ENCODE measurements at places on chromosomes 6 and 20. TPM values are rescaled to one million over a fixed set of nuclear protein-coding genes. Genes with fewer than 3 reads are reported as not detected.

DNA sequence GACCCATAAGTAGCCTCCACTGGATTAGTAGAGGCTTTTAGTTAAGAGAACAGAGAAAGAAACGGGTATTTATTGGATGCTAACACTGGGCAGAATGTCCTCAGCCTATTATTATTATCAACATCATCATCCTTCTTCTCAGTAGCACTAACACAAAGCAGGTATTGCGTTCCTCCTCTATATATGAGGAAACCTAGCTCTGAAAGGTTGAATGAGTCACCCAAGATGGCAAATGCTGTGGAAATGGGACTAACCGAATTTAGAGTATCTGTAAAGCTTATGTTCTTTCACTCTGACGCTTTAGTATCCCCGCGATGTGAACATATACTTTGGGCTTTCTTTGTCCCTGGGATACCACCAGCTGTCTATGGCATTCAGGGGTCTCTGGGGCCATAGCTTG lies 77.0 kb downstream of the ADTRP start:
- no peak for DNase-seq

MYT1 gene
- polyA plus RNA-seq = 0.05 TPM

LGSN gene
- polyA plus RNA-seq = not detected

DNA sequence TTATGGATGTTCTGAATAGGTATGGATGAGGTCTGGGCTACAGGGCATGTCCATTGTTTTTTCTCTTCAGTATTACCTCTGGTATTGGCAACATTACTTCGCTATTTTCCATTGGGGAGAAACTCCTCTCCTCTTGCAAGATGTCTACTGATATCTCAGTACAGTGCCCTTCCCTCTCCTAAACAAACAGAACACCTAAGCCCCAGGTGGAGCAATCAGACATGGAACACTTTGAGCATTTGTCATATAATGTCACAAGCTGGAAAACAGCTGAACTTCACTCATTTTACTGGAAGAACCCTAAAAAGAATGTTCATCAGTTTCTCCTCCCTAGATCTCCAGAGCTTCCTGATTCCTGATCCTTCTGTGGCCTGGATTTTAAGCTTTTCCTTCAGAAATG lies 339.8 kb downstream of the FRK start:
- no peak for DNase-seq

DNA sequence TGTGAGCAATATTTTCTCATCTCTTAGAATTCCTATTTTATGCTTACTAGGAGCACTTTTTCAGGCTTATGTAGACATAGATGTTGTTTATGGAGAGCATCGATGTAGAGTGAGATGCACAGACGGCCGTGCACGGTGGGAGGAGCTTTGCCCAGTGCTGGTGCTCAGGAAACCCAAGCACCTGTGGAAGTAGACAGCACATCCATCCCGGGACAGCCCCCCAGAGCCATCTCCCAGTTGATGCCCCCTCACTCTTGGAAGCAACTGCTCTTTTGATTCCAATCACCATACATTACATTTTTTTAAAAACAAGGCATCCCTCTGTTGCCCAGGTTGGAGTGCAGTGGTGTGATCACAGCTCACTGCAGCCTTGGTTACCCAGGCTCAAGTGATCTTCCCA lies 143.7 kb downstream of the SMOC2 start:
- no peak for DNase-seq

DNA sequence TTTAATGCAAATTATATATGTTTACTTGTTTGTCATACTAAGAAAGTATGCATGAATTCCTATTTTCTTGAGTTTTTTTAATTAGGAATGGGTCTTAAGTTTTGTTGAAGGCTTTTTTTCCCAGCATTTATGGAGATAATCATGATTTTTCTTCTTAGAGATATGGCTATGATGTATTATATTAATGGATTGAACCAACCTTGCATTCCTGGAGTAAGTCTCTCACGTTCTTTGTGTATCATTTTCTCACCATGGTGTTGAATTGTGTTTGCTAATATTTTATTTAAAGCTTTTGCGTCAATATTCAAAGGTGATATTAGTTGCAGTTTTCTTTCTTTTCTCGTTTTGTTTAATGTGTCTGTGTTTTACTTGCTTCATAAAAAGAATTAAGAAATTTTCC lies 48.4 kb upstream of the SLC35D3 start:
- no peak for DNase-seq

DNA sequence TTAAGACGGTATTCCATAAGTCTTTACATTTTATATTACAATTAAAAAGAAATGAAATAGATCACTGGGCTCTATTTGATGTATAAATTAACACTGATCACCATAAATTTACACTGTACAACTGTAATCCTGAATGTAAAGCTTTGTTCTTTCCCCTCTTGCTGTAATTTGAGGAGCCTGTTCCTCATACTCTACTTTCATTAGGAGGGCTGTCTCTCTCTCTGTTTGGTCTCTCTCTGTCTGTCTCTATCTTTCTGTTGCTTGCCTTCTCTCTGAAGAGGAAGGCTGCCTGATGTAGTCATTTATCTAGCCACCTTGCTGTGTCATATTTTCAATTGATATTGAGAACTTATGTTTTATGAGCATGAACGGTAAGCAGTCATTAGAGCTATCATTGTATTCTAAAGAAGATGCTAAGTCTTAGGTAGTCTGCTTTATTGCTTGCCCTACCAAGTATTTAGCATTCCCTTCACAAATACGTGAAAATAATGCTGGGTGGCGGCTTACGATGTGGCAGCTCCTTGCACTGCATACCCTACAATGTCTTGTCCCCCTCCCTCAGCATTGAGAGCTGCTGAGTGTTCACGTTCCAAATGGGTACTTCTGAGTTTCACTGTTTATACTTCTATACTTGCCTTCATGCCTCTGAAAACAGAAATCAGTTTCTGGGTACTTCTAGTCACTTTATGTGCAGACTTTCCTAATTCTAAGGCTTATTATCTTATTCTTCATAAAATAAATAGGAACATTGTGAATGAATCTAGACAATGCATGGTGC lies 205.5 kb downstream of the NKAIN2 start:
- DNase-seq = no peak

- peak; percentile 94 for DNase-seq
Observed at GRCh38 chr20:51595058-51595532, 52.6 kb upstream of the NFATC2 start.

KIAA0408 gene
- not detected for polyA plus RNA-seq

DNA sequence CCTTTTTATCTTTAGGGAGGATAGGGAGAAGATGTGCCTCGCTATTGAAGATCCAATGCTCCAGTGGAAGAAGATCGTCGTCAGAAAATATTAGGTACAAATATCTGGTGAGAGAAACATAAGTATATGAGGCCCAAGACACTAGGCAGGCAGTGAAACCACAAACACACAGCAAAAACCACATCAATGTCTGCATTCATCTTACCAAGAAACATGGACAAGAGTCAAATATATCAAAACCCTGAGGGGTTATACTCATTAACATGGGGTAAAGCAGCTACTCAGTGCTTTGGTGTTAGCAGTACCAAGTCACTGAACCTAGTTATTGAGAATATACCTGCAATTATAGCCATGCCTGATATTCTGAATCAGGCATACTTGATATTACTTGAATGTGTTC lies 101.4 kb upstream of the FAM184A start:
- DNase-seq = no peak

TRAPPC3L gene
- polyA plus RNA-seq = not detected

SLC32A1 gene
- polyA plus RNA-seq = not detected

GRCh38 chr6:100726666-100727065 lies 154.5 kb downstream of the ASCC3 start:
- no peak for DNase-seq

DNA sequence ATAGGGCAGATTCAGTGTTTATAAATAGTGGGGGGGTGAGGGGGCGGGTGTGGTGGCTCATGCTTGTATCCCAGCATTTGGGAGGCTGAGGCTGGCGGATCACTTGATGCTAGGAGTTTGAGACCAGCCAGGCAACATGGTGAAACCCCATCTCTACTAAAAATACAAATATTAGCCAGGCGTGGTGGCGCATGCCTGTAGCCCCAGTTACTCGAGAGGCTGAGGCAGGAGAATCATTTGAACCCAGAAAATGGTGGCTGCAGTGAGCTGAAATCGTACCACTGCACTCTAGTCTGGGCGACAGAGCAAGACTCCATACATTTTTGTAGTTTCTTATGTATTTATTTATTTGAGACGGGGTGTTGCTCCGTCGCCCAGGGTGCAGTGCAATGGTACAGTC lies 109.0 kb upstream of the ZNF217 start:
- DNase-seq = no peak

GRCh38 chr6:34679552-34680253 lies 16.9 kb downstream of the ILRUN start:
- no peak for DNase-seq

NKX2-4 gene
- not detected for polyA plus RNA-seq

DNA sequence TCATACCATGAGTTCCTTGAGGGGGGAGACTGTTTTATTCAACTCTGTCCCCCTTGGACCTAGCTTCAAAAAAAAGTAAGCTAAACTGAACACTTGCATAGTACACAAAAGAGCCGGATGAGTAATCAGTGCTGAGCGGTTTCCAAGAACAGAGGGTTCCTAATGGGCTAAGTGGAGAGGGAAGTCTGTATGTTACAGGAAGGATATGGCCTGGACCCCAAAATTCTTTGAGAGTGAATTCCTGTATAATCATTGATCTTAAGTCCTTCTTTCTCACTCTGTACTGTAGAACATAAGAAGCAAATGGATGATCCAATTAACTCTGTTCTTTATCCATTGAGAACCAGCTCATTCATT lies 324.7 kb upstream of the CNR1 start:
- DNase-seq = no peak

DNA sequence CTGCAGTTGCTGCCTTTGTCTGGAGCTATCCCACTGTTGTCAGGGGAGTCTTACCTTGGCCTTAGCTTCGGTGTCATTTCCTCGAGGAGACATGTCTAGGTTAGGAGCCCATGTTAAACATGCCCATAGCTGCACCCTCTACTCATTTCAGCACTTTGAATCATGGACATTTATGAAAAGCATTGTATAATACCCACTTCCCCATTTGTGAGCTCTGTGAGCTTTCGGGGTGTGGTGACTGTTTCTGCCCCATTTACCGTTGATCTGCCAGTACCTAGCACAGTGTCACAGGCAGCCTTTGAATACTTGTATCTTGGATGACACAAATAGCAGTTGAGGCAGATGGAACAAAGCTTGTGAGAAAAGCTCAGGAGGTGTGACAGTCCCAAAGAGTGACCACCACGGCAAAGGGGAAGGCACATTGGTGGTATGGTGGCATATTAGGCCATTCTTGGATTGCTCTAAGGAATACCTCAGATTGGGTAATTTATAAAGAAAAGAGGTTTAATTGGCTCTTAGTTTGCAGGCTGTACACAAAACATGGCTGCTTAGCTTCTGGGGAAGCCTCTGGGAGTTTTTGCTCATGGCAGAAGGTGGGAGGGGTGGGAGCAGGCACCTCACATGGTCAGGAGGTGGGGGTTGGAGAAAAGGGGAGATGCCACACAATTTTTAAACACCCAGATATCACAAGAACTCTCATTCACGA lies 42.0 kb downstream of the JARID2 start:
- no peak for DNase-seq

FAM184A gene
- 9.9 TPM for polyA plus RNA-seq

DNA sequence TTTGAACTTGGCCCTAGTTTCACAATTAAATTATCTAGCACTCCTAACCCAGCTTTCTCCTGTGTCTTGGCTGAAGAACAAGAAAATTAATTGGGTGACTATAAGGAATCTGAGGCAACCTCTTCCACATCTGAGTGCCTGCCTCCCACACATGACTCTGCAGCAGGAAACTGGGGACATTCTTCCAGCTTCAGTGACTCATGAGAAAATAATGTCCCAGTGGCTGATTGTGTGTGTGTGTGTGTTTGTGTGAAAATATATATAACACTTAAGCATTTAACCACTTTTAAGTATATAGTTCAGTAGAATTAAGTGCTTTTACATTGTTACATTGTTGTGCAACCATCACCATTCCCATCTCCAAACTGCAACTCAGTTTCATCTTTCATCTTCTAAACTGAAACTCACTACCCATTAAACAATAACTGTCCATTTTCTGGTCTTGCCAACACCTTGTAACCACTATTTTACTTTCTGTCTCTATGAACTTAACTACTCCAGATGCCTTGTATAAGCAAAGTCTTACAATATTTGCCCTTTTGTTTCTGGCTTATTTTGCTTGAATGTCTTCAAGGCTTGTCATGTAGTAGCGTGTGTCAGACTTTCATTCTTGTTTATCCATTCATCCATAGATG lies 8.7 kb downstream of the TRIM38 start:
- DNase-seq = peak; percentile 63

All from K562 (cell line).